Caco-2 (cell line): ENCODE measurements at places on chromosomes 1 and 21.

DNA sequence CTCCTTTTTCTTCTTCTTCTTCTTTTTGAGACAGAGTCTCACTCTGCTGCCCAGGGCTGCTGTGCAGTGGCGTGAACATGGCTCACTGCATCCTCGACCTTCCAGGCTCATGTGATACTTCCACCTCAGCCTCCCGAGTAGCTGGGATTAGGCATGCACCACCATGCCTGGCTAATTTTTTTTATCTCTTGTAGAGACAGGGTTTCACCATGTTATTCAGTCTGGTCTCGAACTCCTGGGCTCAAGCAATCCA, 13.0 kb upstream of the PADI1 start:
- no peak for DNase-seq

DNA sequence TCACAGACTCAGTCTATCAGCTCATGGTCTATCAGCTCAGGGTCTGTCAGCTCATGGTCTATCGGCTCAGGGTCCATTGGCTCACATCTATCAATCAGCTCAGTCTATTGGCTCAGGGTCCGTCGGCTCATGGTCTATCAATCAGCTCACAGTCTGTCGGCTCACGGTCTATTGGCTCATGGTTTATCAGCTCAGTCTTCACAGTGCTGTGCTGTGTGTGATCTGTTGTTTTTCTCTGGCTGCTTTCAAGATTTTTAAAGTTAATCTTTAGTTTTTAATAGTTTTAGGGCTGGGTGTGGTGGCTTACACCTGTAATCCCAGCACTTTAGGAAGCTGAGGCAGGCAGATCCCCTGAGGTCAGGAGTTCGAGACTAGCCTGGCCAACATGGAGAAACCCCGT, 14.4 kb downstream of the C1orf159 start:
- no peak for DNase-seq

- DNase-seq = no peak
Observed at GRCh38 chr1:156154317-156154749, 948 bp downstream of the SEMA4A start.

DNA sequence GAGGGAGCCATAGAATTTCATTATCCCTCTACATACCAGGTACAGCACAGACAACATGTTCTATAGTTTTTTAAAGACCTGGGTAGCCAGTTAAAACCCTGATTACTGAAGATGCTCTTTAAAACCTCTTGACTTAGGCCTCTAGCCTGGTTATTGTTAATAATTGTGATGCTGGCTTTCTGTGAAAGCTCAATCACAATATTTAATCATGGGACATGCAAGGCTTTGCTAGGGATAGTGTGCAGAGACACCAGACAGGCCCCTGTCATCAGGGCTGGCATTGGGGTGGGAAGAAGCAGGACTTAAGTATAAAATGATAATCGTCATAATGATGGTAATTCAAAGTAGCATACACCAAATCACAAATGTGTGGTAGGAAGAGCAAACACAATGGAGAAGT, 274.4 kb downstream of the PTBP2 start:
- DNase-seq = no peak

- DNase-seq = no peak
Observed at GRCh38 chr1:195332102-195332501, 1276.1 kb downstream of the KCNT2 start.

DNA sequence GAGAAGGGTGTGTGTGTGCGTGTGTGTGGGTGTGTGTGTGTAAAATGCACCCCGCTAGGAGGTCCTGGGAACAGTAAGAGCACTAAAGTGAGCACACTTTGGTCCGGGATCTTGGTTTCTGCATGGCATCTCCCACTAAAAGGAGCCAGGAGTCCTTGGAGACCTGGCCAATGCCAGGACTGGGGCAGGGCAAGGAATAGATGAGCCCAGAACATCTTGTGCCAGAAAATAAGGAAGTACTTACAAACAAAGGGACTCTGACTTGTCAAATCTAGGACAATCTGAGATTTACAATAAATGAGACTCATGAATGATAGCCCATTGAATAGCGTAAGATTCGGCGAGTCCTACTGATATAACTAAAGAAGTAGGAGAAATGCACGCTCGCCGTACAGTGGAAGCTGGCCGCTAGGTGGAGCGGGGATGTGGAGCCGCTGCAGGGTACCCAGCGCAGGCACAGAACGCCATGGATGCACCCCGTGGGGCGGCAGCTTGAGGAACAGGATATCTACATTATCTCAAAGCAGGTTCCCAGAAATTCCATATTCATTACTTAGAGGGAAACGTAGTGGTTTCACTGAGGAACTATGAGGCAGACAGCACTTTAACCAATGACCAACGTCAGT, 7.1 kb downstream of the SLC37A1 start:
- no peak for DNase-seq

DNA sequence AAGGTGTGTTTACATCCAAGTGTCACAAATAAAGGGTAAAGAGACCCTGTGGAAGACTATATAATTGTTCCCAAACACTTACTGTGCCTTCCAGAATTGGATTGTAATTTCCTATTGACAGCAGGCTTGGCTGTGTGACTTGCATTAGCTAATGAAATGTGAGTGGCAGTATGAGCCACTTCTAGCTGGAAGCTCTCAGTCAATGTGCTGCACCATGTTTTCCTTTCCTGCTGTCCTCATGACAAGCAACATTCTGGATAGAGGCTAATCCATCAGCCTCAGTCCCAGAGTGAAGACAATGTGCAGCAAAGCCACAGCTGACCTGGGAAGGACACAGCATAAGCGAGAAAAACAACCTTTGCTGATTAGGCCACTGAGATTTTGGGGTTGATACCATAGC, 5.9 kb upstream of the FOXJ3 start:
- DNase-seq = no peak

DNA sequence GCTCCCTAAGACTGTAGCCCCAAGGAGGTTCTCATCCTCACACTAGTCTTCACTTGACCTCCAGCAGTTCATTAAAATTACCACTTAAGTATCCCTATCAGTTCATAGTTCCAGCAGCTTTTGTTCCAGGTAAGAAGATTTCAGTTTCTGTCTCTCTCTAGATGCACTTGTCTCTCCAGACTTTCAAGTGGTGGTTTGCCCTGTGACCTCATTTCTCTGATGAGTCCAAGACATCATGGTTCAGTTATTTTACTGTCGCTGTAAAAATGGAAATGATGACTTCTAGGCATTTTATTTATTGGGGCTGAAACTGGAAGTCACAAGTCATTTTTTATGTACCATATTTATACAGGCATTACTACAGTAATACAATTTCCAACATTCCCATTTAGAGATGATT, 17.9 kb upstream of the RGS18 start:
- DNase-seq = no peak

GRCh38 chr1:146019231-146020057, 2.1 kb downstream of the HJV start:
- DNase-seq = no peak

DNA sequence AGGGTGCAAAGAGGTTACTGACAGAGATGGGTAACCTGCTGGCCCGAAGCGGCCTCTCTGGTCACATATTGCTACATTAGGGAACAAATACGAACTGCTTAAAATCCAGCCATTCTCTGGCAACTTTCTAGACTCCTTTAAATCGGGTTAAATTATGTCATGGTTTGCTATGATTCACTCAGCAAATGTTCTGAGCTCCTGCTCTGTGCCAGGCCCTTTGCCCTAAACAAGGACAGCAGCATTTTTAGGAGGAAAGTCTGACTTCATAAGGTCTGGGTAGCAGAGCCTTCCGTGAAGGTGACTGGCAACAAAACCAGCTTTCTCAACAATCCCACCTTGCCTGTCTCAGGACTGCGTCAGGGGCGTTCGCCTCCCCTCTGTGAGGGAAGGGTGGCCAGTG, 15.4 kb downstream of the ZP4 start:
- no peak for DNase-seq

DNA sequence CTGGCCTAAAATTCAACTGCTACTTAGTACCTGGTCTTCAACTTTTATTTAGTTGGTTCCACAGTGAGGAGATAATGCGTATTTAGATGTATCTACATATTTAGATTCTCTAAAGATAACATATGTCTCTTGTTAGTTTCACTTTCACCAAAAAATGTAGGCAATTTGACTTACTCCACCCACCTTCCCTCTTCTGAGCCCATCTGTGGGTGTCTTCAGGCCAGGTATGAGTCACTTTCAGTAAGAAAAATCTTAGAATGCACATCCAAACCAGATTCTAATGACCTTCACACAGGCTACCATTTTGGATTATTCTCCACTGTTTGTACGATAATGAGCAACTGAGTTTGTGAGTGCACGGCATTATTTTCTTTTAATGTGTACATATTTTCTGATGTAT, 501.7 kb downstream of the NEGR1 start:
- no peak for DNase-seq

- DNase-seq = no peak
Observed at GRCh38 chr1:187654635-187655034, 825.9 kb downstream of the PLA2G4A start.

DNA sequence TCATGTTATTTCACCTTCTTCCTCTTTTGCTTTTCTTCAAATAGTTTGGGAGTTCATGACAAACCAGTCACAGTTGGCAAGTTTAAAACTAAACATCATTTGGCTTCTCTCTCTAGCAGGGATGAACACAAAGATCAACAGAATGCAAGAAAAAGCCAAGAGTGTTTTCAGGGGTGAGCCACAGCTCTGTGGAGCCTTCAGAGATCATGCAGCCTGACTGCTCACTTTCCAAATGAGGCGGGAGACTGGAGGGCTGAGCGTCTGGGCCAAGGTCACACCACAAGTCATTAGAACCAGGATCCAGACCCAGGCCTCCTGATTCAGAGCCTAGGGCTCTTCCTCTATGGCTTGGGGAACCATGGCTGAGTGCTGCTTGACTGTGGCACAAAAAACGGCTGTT, 2.7 kb downstream of the DPT start:
- no peak for DNase-seq

DNA sequence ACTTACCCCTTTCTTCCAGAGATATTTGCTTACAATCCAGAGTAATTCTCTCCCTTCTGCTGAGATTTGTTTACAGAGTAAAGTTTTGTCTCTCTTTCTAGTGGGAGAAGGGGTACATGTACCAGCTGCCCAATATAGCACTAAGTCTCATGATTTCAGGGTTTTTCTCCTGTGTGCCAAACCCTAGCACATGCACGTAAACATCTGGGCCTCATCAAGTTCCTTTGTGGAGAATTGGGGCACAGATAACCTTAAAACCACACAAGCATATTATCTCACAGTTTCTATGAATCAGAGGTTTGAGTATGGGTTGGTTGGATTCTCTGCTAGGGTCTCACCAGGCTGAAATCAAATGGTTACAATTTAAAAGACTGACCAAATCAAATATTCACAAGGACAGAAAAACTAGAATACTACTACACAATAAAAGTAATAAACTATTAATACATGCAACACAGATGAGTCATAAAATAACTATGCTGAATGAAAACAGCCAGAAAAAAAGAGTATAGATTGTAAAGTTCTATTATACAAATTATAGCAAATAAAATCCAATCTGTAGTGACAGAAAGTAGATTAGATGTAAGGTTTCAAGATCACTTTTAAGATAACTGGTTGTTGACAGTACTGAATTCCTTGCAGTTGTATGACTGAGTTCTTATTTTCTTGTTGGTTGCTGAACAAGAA, 347.4 kb upstream of the PTBP2 start:
- DNase-seq = no peak

DNA sequence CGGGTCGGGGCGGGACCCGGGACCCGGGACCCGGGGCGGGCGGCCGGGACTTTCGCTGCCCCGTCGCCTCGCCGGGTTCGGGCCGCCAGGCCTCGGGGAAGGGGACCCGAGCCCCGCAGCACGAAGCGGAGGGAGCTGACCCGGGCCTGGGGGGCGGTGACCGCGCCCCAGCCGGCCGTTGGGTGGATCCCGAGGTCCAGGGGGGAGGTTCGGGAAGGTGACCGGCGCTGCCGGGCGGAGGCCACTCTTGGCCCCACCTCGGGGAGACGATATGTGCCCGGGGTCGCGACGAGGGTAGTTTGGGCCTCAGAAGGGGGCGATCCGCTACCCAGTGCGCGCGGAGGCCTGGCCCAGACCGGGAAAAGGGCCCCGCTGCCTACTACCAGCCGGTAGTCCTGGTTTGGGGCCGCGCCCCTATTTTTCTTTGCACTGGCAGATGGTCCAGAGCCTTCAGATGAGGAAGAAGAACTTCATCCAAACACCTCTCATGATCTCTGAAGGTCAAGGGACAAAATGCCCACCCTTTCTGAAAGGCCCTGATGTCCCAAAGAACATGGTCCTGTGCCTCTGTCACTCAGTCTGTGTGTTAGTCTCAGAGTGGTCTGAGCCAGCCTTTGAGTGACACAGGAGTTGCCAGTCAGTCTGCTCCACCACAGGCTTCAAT, 766 bp downstream of the AGO4 start:
- no peak for DNase-seq

DNA sequence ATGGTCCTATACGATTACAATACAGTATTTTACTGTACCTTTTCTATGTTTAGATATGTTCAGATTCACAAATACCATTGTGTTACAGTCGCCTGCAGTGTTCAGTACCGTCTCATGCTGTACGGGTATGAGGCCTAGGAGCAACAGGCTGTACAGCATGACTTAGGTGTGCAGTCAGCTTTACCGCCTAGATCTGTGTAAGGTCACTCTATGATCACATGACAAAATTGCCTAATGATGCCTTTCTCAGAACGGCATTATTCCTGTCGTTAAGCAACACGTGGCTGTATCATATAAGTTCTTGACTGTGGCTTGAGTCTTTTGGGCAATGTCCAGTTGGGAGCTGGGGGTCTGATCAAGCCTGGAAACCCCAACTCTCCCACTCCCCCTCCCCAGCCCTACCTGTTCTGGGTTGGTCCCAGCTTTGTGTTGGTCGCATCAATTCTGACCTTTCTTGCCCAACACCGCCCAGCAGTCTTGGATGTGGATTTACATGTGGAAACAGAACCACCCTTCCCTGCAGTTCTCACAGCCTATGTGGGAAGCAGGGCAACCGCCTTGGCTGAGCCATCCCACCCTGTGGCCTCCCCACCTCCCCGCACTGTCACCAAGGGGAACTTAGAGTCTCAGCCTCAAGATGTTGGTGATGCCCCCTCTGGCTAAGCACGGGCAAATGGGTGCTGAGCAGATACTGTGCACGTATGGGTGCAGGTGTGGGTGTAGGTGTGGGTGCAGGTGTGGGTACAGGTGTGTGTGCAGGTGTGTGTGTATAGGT, 80.2 kb upstream of the ACTL8 start:
- DNase-seq = no peak
